Lung microvascular endothelial cell (primary cell): ENCODE measurements at places on chromosomes 13 and 19.
A peak's percentile ranks its signal among the peaks of the same experiment; 100 is the strongest.

- DNase-seq, result peak; percentile 67
These were observed 29.2 kb downstream of the COG6 start for GRCh38 chr13:39684531-39685137.

DNA sequence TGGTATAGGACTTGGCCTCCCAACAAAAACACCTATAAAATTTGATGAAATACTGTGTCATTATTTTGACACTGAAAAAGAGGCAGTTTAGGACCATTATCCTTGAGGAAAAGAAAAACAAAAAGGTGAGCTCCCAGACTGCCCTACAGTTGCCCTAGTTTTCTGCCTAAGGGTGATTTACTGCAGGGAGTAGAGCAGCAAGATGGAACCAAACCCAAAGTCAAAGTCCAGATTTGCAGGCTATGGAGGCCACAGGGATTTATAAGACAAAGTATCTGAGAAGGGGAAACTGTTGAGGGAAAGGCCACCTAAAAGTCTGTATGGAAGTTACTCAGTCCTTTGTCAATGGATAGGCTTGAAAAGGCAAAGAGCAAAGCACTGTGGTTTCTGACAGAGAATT is 112.4 kb upstream of the TRPC4 start:
- DNase-seq, result no peak

GRCh38 chr19:58338336-58338735 is 11.5 kb downstream of the ZSCAN22 start:
- no peak for DNase-seq

- no peak for DNase-seq
These were observed 4.2 kb downstream of the ADGRE5 start for GRCh38 chr19:14385492-14385891.

GRCh38 chr13:29917650-29918049 is 67.2 kb upstream of the UBL3 start:
- no peak for DNase-seq

DNA sequence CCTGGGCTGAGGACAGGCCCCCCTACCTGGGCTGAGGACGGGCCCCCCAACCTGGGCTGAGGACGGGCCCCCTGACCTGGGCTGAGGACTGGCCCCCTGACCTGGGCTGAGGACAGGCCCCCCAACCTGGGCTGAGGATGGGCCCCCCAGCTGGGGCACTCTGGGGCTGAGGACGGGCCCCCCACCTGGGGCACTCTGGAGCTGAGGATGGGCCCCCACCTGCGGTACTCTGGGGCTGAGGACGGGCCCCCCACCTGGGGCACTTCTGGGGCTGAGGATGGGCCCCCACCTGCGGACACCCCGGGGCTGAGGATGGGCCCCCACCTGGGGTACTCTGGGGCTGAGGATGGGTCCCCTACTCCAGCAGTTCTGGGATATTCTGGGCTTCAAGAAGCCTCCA is 65.5 kb downstream of the RASA3 start:
- no peak for DNase-seq

- DNase-seq, result no peak
These were observed 8.7 kb downstream of the UCHL3 start for GRCh38 chr13:75558145-75558840.

- DNase-seq, result no peak
These were observed 9.3 kb upstream of the RPS15 start for GRCh38 chr19:1428738-1429391.

- DNase-seq, result no peak
These were observed 2.2 kb downstream of the RPS11 start for GRCh38 chr19:49498475-49498874.

DNA sequence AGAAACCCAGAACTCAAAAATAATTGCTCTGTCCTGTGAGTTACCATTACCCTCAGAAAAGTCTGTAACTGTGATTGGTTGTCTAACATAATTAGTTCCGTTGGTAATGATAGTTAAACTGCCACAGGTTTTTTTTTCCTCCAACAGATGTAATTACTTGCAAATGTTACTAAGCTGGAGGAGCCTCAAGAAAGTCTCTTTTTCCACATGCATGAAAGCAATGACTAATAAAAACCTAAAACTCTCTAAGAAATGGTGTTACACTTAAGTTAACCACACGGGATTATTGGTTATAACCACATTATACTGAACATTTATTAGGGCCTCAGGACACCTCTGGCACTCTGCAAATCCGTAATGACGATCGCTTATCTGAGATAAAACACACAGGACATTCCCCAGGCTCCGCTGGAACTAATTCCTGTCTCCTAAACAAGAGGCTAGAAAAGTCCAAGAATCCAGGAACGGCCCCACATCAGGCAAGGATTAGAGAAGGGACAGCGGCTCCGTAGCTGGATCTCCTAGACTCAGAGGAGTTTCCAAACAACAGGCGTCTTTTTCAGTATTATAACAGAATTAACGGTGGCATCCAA is 753 bp downstream of the ZNF235 start:
- peak; percentile 22 for DNase-seq

DNA sequence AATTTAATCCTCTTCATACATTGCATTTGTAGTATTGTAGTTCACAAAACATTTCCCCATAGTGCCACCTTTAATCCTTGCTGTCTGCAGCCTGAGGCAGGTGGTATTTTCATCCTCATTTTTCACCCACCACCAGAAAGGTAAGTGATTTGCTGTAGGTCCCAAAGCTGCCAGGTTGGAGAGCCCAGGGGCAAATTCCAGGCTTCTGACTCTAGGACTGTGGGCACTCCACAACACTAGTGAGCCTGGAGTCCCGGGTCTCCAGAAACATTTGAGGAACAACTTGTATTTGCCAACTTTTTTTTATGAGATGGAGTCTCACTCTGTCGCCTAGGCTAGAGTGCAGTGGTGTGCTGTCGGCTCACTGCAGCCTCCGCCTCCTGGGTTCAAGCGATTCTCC is 6.2 kb downstream of the ILF3 start:
- DNase-seq, result no peak

GRCh38 chr19:8609279-8610040 is 1.1 kb downstream of the ADAMTS10 start:
- DNase-seq, result peak; percentile 69

- peak; percentile 33 for DNase-seq
These were observed 16.3 kb downstream of the CILP2 start for GRCh38 chr19:19554074-19555023.

GRCh38 chr13:104314926-104315535 is 1248.8 kb upstream of the SLC10A2 start:
- DNase-seq, result peak; percentile 21

DNA sequence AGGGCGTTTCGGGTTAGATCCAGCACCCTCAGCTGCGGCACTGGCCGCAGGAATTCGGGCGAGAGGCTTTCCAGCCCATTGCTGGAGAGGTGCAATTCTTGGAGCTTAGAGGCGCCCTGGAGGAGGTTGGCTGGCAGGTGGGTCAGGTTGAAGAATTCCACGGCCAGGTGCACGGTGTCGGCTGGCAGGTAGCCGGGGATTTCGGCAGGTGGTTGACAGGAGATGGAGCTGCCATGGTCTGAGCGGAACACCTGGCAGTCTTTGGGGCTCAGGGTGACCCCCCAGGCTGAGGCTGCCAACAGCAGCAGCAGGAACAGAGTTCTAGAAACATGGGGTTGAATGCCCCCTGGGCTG is 1.3 kb downstream of the LRG1 start:
- DNase-seq, result no peak

DNA sequence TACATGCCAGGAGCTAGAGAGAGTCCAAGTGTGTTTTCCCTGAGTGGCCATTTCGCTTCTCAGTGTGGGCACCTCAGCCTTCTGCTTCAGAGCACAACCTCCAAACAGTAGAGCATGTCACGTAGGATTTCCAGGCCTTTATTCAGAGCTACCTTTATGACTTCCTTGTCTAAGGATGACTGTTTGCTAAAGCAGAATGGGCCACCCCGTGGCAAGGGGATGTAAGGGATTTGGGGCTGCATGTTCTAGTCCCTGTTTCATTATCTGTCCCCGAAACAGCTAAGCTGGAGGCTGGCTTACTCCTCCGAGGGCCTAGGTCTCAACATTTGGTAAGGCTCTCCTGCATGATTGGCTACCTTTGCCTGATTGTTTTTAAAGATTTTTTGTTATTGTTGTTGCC is 6.0 kb downstream of the RNASEH2B start:
- no peak for DNase-seq

DNA sequence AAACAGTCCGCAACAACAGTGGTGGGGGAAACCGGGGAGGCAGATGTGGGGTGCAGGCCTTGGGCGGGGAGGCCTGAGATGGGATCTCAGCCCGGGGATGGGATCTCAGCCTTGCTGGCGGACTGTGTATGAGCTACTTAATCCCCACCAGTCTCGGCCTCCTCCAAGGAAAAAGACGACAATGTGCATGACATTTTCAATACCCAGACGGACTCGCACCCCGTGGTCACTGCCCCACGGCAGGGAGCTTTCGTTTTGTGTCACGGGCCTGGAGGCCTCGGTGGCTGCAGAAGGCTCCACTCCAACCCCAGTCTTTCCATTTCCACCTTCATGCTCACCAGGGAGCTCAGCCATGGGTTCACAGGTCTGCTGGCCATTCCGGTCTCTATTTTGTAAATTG is 25.5 kb downstream of the GRTP1 start:
- DNase-seq, result no peak

DNA sequence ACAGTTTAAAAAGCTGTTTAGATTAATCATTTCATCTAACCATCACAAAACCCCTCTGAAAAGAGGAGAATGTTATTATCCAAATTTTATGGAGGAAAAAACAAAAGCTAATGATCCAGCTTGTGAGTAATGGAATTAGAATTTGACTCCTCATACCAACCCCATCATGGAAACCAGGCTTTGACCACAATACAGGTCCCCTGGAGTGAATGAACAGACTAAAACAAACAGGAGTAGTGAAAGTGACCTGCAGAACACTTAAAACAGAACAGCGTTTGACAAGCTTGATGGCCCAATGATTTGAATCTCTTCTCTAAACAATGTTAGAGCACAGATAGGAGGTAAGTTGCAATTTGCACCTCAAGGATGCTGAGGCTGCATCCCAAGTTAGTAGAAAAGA is 230.0 kb downstream of the DCT start:
- DNase-seq, result no peak

DNA sequence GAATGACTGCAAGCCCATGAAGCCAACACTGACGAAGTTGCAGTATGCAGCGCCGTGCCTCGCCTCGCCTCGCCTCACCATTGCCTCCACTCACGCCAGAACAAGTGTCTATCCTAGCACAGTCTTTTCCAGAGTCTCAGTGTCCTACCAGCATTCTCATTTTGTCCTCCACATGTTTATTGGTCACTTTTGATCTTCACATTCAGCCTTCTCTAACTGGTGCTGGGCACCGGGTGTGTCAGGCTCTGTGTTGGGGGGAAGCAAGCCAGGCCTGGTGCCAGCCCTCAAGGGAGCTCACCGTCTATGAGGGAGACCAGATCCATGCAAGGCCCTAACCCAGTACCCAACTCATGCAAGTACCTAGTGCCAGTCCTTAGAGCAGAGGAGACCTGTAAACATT is 69.7 kb upstream of the GPR183 start:
- DNase-seq, result no peak

DNA sequence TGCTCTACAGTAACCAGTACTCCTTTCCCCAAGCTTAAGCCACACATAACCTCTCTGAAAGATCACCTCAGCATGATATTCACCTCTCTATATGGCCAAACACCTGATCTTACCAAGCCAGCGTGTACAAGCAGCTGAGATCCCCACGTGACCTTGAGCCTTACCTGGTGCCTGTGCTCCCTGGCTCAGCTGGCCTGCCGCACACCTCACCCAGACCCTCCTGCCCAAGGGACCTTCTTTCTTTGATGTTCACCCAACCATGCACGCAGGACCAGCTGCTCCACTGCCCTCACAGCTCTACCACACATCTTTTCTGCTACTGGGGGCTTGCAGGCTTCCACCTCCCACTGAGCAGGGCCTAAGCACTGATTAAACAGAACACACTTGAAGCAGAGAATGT is 9.0 kb downstream of the DHRS12 start:
- DNase-seq, result no peak

GRCh38 chr13:24888291-24888931 is 124.4 kb downstream of the RNF17 start:
- no peak for DNase-seq

DNA sequence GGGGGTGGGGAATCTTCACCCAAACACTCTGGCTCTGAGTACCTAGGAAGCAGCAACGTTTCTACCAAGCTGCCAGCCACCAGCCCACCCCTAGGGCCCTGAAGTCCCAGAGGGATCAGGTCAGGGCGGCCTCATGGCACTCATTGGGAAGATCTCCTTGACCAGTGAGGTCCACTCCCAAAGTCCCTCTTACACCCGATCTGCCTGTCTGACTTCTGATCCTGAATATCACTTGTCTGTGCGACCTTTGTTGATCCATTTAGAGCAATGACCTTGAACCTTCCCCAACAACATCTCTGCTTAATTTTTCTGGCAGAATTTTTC is 2.1 kb upstream of the GNA15 start:
- no peak for DNase-seq

- peak; percentile 99 for DNase-seq
These were observed 16.0 kb upstream of the SEMA6B start for GRCh38 chr19:4575267-4576015.

- peak; percentile 73 for DNase-seq
These were observed 59.4 kb downstream of the ZAR1L start for GRCh38 chr13:32255724-32256109.

DNA sequence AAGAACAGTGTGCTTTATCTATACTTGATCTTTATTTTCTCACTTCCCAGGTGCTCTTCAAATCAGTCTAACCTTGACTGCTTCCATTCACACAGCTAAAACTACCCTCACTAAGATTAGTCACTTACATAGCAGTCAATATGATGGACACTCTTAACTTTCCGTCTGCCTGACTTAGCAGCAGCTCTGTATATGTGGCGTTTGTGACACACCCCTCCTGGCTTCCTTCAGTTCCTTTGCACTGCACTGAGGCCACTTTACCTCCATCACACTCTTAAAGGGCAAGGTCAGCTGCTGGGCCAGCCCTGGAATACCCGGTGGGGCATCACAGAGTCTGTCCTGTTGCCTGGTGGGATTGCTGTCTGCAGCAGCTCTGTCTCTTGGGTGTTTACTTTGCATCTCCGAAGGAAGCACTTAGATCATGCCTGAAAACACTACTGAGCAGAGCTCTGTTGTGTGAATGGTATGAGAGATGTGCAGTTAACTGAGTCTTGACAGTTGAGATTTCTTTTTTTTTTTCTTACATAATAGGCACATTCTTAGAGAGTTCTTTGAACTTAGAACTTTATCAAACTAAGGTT is 35.6 kb upstream of the IL17D start:
- DNase-seq, result peak; percentile 17

DNA sequence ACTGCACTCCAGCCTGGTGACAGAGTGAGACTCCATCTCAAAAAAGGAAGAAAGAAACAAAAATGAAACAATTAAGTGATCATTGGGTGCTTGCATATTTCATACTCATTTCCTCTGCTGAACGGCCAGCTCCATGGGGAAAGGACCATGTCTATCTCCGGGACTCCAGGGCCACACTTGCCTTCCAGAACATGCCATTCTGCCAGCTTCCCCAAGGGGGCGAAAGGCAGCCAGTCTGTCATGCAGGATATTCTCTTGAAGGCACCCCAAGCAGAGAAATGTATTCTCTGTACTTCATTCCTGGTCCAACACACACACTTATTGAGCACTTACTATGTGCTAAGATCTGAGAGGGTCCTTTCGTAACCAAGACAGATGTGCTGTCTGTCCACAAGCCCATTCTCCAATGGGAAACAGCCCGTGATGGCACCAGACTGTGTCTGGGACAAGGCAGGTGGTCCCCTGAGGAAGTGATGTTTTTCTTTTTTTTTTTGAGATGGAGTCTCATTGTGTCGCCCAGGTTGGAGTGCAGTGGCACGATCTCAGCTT is 10.2 kb upstream of the CARM1 start:
- DNase-seq, result peak; percentile 54
